ENCODE measurements at places on chromosomes 11 and 22.

DNA sequence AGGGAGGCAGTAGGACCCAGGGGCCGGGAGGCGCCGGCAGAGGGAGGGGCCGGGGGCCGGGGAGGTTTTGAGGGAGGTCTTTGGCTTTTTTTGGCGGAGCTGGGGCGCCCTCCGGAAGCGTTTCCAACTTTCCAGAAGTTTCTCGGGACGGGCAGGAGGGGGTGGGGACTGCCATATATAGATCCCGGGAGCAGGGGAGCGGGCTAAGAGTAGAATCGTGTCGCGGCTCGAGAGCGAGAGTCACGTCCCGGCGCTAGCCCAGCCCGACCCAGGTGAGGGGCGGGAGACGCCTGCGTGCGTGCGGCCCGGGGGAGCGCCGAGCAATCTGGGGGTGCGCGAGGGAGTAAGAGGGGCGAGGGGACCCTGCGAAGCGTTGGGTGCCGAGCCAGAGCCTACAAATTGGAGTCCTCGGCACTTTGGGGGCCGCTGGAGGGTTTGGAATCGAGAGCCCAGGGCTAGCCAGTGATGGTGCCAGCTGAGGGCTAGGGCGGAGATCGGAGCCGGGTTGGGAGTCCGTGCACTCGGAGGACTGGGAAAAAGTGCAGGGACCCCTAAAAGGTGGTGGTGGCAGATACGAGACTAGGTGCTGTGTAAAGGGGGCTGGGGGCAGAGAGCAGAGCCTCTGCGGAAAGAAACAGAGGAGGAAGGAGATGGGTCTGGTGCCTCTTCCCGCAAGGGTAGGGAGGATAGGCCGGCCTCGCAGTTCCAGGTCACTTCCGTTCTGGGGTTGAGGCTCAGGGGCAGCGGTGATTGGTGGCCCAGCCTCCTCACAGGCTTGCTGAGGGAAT is at the start of gene SERPINH1:
Gene SERPINH1, plus strand, starts transcription at position 206 of the 788 bp plus-strand sequence. CDS start 4,097 bp downstream, outside the sequence.
- peak; percentile 95 for DNase-seq

GRCh38 chr11:92388380-92388779 is 163.8 kb downstream of the FAT3 start:
- DNase-seq: no peak

DNA sequence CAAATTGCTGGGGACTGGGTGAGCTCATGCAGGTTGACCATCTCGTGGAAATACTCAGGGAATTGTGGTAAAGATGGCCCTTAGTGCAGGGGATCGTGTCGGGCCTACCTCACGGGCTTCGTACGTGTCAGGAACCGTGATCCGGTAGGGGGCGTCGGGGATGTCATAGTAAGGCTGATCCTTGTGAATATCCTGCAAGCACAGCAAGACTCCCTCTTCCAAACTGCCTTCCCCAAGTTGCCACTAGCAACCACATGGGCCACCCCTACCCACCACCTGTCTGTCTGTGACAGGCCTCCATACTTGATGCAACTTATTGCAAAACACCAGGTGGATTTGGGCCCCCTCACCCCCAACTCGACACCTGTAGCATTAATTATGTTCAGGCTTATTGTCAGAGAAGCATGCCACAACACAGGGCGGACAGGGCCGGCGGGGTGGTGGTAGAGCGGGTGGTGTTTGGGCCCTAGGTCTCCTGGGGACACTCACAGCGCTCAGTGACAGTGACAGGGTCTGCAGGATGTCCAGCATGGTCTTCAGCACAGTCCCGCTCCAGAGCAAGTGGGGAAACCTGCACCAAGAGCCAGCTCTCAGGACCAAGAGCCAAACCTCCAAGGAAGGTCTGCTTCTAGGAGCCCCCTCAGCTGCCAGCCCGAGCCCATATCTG is 22.6 kb upstream of the SERPIND1 start:
- no peak for DNase-seq

GRCh38 chr11:1830322-1831223 is 4.2 kb upstream of the SYT8 start:
- no peak for DNase-seq

DNA sequence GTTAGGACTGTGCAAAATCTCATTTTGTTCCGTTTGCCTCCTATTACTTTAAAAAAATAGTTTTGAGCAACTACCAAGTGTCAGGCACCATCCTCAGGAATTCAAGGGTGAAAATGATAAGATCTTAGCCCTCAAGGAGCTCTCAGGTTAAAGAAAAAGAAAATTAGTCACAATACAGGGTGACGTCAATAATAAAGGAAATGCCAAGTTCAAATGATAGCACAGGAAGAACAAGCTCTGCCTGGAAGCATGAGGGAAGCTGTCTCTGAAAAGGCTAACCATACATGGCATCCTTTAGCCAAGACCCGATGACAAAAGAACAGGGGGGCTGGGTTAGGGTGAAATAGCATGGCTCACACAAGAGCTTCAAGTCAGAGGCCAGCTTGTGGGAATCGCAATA is 11.1 kb upstream of the MPZL2 start:
- DNase-seq: no peak

DNA sequence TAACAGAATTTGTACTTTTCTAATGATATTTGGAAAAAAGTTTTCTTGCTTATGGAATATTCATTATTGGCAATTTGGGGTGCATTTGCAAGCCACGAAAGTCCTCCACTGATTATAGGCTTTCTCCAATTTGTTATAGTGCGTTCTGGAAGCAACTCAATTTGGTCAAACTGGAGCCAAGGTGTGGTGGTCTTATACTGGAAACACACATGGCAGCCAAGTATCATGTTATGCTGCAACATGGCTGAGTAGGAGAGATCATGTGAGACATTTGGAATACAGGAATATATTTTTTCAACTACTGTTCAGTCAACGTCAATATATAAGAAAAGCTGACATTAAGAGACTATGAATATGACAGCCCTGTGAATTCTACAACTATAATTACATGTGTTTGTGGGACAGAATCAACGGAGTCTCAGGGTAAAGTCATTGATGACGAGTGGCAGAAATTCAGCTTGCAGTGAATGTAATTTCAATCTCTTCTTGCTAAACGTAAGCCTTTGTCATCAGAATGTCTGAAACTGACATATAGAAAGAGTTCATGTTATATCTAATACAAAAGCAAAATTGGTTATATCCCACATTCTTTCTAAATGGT is 83.8 kb upstream of the FIBIN start:
- DNase-seq: no peak

- DNase-seq: peak; percentile 35
Measured at GRCh38 chr11:96306600-96306932, 36.4 kb downstream of the MAML2 start.

DNA sequence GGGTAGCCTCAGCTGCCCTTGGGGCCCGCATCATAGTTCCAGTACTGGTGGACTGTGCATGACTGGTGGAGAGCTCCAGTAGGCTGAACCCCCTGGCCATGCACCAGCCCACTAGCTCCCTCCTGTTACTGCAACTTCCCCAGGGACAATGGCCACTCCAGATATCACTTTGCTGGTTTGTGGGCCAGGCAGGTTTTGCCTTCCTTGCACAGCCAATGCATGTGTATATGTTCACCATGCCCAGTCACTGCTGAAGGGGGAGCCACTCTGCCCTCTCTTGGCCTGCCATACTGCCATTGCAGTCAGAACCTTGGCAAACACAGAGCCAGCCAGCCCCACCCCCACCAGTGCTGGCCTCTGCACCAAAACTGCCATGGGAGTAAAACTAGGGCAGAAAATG is 2095.3 kb upstream of the RAG2 start:
- DNase-seq: no peak

- DNase-seq: no peak
Measured at GRCh38 chr11:122105044-122105758, 10.8 kb downstream of the BLID start.

- DNase-seq: no peak
Measured at GRCh38 chr11:119727523-119728151, 1.4 kb downstream of the NECTIN1 start.

- DNase-seq: no peak
Measured at GRCh38 chr22:40518840-40519239, 117.7 kb downstream of the MRTFA start.

GRCh38 chr22:31244046-31244942 is 32.2 kb downstream of the LIMK2 start:
- peak; percentile 96 for DNase-seq

GRCh38 chr11:108093128-108093904 is 28.1 kb upstream of the ACAT1 start:
- no peak for DNase-seq

GRCh38 chr11:104009744-104010143 is 26.7 kb upstream of the DDI1 start:
- no peak for DNase-seq

DNA sequence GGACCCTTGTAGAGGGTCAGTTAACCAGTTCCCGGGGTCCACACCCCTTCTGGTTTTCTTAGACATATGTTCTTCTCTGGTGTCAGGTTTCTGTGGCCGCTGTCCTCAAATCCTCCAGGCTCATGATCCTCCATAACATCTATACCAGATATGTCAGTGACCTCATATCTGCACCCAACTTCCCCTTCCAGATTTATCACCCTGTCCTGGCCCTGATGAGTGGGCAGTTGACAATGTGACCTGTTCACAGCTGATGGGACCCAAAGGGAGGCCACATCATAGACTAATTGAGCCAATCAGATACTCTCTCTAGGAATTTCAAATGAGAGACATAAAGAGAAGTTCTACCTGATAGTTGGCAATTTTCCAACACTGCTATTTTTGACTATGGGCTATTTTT is 5.1 kb downstream of the DKK3 start:
- DNase-seq: no peak

DNA sequence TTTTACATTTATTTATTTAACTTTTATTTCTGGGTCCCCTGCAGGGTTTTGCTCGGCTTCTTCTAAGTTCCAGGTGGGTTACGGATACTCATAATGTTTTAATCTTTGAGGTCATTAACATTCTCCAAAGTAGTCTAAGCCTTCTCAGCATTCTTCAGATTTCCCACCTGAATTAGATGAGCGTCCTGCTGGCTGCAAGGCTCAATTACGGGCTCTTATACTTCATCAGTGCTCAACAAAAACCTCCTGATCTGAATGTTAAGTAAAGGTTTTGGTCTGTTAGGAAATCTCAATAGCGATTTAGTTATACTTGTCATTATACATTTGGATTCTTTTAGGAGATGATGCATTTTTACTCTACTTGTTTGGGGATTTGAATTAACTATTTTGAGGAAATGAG is 27.3 kb upstream of the NFRKB start:
- no peak for DNase-seq

Measured in fibroblast of skin of abdomen (primary cell).